Breast epithelium (tissue), 4 donors: ENCODE measurements at places on chromosomes 7 and 10. TPM values are rescaled to one million over a fixed set of nuclear protein-coding genes. Genes with fewer than 3 reads are reported as not detected.
A peak's percentile ranks its signal among the peaks of the same experiment; 100 is the strongest.

The MBL2 gene
- not detected for total RNA-seq

- H3K27me3 ChIP-seq, result no peaks in the 10 kb centered on the region
- DNase-seq, result no peak
- no peaks in the 10 kb centered on the region for H3K4me1 ChIP-seq
- H3K27ac ChIP-seq, result no peak overlapping the region
- H3K36me3 ChIP-seq, result no peaks in the 10 kb centered on the region
- H3K4me3 ChIP-seq, result no peak overlapping the region
Observed at GRCh38 chr10:65197935-65198334, 1676.7 kb downstream of the REEP3 start.

DNA sequence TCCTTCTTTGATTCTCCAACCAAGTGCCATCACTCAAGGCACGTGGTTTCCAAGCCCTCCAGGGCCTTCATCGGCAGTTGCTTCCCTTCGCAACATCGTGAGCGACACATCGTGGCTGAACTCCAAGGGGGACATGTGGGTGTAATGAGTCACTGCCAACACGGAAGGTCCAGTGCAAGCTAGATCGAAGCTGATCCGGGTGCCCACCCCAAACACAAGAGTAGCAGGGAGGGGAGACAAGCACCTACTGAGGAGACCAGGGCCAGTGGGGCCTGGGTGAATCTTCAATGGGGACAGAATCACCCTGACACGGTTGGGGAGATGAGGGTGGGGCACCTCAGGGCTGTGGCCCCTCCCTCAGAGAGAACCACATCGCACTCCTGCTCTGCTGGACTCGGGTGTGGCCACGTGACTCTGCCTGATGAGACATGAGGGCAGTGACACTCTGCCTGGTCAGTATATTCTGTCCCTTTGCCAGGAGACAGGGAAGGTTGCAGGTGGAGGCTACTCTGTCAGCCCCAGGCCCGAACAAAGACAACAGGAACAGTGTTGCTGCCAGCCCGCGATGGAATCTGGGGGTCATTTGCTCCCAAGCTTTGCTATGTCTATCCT is 36.8 kb upstream of the HSPA12A start:
- H3K36me3 ChIP-seq, result no peaks in the 10 kb centered on the region
- H3K4me3 ChIP-seq, result no peak overlapping the region

The MYOZ1 gene
- total RNA-seq, result 1.2 TPM

DNA sequence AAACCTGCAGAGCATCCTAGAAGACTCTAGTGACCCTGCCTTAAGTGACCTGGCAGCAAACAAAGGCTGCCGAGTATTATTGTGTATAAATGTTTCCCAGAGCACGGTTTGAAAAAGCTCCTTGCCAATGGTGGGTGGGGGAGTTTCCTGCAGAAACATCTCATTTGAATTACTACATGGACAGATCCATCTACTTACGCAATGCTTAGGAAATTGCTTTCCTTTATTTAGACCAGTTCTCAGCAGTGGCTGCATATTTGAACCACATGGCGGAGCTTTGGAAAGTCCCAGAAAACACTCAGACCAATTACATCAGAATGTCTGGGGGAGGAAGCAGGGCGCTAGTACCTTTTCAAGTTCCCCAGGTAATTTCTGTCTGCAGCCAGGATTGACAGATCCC is 560.9 kb downstream of the SDK1 start:
- DNase-seq, result peak; percentile 33
- peak overlapping the region; percentile 17 for H3K27ac ChIP-seq
- H3K4me1 ChIP-seq, result no peaks in the 10 kb centered on the region
- H3K36me3 ChIP-seq, result no peaks in the 10 kb centered on the region
- H3K4me3 ChIP-seq, result no peak overlapping the region

GRCh38 chr7:89023877-89024276 is 228.3 kb upstream of the TEX47 start:
- DNase-seq, result no peak
- no peaks in the 10 kb centered on the region for H3K27me3 ChIP-seq
- no peak overlapping the region for H3K4me3 ChIP-seq
- H3K27ac ChIP-seq, result no peak overlapping the region
- no peaks in the 10 kb centered on the region for H3K4me1 ChIP-seq

DNA sequence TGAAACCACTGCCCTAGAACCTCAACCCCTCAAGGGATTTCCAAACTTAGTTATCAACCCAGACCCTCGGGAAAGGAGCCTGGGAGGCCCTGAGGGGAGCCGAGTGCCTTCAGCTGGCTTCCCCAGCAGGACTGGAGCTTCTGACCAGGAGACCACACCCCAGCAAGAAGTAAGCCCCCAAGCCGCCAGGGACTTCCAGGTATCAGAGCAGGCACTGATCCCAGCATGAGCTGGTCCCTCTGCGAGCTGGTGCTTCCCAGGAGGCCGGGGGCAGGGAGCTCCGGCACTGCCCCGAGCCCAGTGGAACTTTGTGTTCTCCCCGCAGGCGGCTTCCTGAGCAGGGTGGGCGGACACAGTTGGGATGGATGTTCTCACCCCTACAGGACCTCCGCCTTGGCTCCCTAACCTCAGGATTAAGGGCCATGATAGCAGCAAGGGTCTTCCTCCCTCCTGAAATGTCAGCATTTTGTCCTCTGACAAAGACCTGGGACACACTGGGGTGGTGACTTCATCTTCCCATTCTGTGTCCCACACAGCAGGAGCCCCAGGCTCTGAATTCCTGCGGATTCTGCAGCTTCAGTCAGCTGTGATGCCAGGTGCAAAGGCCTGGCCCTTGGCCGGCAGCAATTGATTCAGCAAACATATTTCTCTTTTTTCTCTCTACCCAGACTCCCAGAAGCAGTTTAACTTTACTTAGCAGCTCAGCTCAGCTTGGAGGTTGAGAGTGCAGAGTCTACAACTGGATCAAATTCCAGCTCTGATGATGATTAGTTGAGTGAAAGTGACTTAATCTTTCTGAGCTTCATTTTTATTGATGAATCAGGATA is 11.6 kb downstream of the ATP6V0E2 start:
- H3K27ac ChIP-seq, result peak overlapping the region; percentile 64
- no peak overlapping the region for H3K4me3 ChIP-seq
- no peaks in the 10 kb centered on the region for H3K36me3 ChIP-seq
- peak; percentile 57 for DNase-seq

GRCh38 chr10:111835574-111835973 is 348.0 kb downstream of the GPAM start:
- no peak overlapping the region for H3K4me3 ChIP-seq
- no peaks in the 10 kb centered on the region for H3K27me3 ChIP-seq
- no peaks in the 10 kb centered on the region for H3K4me1 ChIP-seq
- no peaks in the 10 kb centered on the region for H3K36me3 ChIP-seq

GRCh38 chr10:68208424-68209042 is 23.4 kb downstream of the ATOH7 start:
- H3K4me3 ChIP-seq, result no peak overlapping the region
- H3K36me3 ChIP-seq, result no peaks in the 10 kb centered on the region
- H3K27me3 ChIP-seq, result no peaks in the 10 kb centered on the region
- no peak overlapping the region for H3K27ac ChIP-seq

DNA sequence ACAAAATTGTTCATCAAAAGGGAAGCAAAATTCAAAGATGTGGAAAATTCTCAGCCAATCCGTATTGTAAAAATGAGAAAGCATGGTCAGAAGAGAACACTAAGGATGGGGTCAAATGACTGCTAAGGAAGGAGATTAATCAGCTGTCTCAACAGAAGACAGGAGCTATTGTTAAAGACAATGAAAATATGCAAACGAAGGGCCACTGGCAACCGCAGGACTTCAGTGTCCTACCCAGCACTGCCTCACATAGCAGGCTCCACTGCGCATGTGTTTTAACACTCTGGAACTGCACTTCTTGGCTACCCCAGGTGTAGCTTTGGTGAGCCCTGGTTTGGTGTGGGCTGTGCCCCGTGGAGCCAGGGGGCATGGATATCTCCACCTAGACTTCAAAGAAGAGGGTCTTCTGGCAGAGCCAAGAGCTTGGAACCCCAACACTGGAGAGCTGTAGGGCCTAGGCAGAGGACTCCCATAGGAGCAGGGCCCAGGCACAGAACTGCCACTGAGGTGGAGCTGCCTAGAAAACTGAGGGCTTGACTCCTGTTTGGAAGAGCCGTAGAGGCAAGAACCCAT is 176.2 kb upstream of the GDF10 start:
- no peaks in the 10 kb centered on the region for H3K27me3 ChIP-seq
- H3K27ac ChIP-seq, result no peak overlapping the region
- no peak overlapping the region for H3K4me3 ChIP-seq
- H3K4me1 ChIP-seq, result no peaks in the 10 kb centered on the region
- no peaks in the 10 kb centered on the region for H3K36me3 ChIP-seq
